Sigmoid colon (tissue), 7 donors: ENCODE measurements at places on chromosomes 7 and 10. TPM values are rescaled to one million over a fixed set of nuclear protein-coding genes. Genes with fewer than 3 reads are reported as not detected.

GRCh38 chr7:33711231-33712019, 193.9 kb upstream of the BMPER start:
- no peak for DNase-seq

DNA sequence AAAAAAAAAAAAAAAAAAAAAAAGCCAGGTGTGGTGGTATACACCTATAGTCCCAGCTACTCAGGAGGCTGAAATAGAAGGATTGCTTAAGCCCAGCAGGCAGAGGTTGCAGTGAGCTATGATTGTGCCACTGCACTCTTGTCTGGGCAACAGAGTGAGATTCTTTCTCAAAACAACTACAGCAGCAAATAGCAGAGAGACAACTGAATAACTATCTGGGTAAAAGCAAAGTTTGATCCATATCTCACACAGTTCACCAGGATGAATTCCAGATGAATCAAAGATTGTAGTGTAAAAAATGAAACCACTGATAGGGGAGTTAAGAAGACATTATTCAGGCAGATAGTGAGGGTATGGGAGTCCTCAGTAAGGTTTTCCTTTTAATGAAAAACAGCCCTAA, 11.4 kb upstream of the NUB1 start:
- DNase-seq, result no peak

- no peak for DNase-seq
These were observed 428.0 kb upstream of the TPK1 start for GRCh38 chr7:145263886-145264285.

DNA sequence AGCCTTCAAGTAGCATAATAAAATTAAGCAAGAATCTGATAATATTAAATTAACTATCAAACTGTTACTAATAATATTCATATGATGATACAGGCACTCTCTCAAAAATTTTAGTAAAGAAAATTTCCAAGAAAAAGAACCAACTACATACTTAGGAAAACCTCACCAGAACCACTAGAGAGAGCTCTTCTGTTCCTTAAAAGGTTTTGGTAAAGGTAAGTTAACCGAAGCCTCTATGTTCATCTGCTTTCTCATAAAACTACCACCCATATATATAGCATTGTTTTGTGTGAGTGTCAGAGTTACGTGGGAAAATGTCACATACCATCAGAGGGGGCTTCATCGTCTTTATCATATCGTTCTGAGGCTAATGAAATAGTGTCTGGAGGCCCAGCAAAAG, 20.7 kb downstream of the SKAP2 start:
- no peak for DNase-seq

- no peak for DNase-seq
These were observed 28.4 kb upstream of the C10orf71 start for GRCh38 chr10:49270565-49270964.

ANK3 gene
- polyA plus RNA-seq, result 10.8 TPM

ZNF716 gene
- polyA plus RNA-seq, result not detected

OPN4 gene
- polyA plus RNA-seq, result not detected

ADGRA1 gene
- 0.03 TPM for polyA plus RNA-seq

DNA sequence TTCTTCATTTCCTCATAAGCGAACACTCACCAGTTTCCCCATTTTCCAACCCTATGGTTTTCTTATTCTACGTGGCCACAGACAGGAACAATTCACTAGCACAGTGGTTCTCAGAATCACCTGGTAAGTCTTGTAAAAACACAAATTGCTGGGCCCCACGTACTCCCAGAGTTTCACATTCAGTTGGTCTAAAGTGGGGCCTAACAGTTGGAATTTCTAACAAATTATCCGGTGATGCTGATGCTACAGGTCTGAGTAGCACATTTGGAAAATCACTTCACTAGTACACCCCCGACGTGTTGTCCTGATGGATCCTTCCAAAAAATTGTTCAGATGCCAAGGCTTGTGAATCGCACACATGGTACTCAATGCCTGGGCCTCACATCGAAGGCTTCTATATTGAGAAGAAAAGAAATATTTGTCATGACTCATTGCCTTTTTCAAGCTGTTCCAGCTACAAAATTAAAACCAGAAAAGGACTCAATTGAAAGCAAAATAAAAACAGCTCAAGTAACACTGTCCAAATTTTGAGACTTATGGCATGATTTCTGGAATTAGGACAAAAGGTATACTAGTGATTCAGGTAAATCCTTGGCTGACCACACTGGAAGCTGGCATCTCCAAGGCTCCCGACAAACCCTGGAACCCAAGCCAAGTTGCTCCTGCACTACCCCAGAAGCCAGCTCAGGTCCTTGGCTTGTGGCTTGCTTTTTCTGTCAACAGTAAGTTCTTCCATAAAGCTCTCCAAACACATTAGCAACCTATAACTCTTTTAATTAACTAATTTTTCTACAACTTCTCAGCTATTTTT, 12.9 kb upstream of the VIM start:
- DNase-seq, result no peak

CH25H gene
- polyA plus RNA-seq, result 0.60 TPM

ZNRF2 gene
- 22.2 TPM for polyA plus RNA-seq
